ENCODE measurements at places on chromosomes 6 and 20.

DNA sequence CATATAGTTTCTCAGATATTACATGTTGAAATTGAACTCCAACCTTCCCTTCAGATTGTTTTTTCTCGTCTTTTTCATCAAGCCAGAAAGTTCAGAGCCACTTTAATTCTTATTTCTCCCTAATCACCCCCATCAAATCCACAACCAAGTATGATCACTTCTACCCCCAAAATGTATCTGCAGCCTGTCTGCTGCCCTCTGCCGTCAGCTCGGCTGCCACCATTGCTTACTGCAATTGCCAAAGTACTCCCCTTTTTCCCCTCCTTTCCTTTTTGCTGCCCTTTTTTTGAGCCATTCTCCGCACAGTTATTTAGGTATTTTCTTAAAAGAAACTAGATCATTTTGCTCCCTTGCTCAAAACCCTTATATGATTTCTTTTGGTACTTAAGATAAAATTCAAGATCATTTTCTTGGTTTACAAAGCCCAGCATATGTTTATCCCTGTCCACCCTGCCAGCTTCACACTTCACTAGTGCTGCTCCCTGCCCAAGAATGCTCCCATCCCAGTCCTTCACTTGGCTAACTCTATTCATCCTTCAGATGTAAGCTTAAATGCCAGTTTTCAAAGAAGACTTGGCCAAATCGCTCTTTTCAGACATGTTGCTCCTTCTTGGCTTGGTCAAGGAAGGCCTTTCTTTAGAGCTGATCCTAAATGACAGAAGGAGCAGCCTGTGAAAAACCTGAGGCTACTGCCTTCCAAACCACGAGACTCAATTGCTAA lies 63.7 kb downstream of the SH3BGRL2 start:
- no peak for DNase-seq

DNA sequence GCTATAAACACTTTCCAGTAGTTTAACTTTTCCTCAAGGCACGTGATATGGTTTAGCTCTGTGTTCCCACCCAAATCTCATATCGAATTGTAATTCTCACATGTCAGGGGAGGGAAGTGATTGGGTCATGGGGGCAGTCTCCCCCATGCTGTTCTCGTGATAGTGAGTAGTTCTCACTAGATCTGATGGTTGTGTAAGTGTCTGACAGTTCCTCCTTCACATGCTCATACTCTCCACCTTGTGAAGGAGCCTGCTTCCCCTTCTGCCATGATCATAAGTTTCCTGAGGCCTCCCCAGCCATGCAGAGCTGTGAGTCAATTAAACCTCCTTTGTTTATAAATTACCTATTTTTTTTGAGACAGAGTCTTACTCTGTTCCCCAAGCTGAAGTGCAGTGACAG lies 127.9 kb downstream of the DTNBP1 start:
- DNase-seq: no peak

DNA sequence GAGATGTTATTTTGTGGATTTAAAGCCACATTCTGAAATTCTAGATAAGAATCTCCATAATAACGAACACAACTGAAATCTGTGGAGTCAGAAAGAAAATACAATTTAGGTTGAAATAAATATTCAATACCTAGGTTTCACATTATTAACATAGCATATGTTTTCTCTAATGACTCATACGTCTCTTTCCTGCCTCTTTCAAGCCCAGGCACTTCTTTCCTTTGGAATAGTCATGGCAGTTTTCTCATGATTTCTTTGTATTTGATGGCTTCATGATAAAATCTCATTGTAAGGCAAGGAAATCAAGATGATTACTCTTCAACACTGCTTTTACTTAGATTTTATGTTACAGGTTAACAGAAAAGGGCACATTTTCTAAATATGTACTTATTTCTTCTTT lies 803.7 kb downstream of the PHF3 start:
- no peak for DNase-seq

- no peak for DNase-seq
Observed at GRCh38 chr6:132950566-132950965, 136.2 kb downstream of the RPS12 start.

DNA sequence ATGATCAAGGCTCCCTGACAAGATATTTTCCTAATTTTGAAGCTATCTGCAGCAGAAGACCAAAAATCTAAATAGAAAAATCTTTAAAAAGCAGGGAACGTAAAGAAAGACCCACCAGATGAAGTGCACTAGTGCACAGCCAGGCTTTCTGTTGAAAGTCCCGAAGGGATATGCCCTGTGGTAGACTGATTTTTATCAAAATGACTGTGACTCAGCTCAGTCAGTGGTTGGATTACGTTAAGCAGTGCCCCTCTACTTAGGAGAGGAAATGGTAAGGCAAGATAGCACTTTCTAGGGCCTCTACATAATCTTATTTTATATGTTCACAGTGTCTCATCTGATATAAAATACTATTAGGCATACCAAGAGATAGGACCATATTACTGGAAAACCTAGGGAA lies 123.4 kb upstream of the RAB32 start:
- no peak for DNase-seq

DNA sequence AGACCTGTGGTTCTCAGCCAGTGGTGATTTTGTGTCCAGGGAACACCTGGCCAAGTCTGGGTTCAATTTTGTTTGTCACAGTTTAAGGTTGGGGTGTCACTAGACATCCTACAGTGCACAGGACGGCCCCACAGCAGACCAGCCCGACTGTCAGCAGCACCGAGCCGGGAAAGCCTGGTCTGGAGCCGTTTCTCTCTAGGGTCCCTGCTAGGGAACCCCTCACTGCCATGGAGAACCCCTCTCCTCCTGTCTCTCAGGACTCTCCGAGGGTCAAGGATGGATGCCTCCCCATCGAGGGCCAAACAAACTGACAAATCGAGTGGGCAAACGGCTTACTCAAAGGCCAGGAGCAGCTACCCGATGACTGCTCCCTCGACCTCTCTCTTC lies 15.8 kb upstream of the STX16 start:
- no peak for DNase-seq

- DNase-seq: no peak
Observed at GRCh38 chr6:3627501-3627900, 124.0 kb downstream of the PXDC1 start.

DNA sequence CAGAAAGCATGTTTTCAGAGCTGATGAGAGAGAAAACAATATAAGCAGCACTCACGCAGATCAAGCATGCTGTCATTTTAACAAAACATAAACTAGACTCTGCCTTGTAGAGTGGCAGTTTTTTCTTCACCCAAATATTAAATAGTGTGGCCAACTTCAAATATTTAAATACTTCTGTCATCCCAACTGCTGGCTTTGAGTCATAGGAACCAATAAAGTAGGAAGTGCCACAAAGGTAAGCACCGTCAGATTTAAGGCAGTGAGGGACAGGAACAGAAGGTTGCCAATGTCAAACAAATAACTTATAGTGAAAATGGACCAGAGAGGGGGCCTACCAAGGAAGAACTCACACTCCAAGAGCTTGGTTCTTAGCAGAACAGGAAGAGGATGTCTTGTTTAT lies 222.2 kb downstream of the PKHD1 start:
- no peak for DNase-seq

- no peak for DNase-seq
Observed at GRCh38 chr6:16921399-16922110, 160.3 kb upstream of the ATXN1 start.

GRCh38 chr20:62938105-62938888 lies at the start of gene GID8:
Gene GID8 (plus strand): TSS chr20:62938147. CDS start chr20:62941503, 3,356 bp downstream.
- peak; percentile 54 for DNase-seq

GRCh38 chr20:6575912-6576401 lies 191.5 kb upstream of the BMP2 start:
- DNase-seq: no peak

DNA sequence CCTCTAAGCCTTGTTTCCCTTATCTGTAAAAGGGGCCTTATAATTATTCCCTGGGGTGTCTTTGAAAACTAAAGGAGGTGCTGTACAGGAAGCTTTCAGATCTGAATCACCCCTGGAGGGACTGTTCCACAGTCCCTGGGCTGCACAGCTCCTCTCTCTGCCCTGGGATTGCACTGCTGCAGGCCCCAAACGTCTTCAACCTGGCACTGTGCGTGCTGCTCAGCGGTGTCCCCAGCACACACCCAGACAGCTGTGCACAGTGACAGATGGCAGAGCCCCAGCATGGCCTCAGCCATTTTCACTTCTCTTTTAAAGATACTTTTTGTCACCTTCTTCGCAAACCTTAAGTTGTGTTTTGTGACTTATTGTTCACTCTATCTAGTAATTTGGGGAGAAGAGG lies 50.7 kb upstream of the INSM1 start:
- DNase-seq: no peak

DNA sequence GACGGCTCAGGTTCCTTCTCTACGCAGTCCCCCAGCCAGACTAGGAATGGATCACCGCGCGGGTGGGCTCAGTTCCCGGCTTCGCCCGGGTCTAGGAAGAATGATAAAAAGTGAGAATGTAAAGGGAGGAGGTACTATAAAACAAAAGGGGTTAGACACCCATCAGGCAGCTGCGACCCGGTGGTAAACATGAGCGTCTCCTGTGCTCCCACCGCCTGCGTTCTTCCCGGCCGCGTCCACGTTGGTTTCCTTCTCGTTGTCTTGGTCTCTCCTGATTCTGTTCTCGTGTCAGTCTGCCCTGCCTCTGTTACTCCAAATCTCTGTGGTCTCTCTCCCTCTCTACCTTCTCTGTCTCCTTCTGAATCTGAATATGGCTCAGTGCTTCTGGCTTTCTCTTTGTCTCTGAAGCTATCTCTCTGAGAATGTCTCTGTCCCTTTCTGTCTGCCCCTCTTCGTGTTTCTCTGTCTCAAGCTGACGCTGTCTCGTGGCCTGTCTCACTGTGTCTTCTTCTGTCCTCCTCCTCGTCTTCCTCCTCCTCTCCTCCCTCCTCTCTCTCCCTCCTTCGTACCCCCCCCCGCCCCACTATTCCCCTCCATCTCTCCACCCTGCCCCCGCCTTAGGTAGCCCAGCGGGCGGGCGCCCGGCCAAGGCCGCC lies 41.6 kb upstream of the FOXP4 start:
- DNase-seq: no peak

DNA sequence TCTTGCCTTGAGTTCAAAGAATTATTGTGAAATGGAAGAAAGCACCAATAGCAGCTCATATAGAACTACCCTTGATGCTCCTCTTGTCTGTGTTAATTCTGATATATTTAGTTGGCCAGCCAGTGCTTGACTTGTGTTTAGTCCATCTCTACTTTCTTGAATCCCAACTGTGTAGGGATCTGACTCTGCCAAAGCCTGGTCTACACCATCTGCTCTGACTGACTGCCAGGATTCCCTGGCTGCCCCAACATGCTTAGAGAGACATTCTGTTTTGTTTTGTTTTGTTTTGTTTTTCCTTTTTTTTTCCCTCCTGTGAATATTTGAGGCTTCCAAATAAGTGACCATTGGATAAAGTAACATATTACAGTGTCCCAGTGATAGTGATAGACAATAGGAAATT lies 953.7 kb upstream of the MANEA start:
- no peak for DNase-seq

DNA sequence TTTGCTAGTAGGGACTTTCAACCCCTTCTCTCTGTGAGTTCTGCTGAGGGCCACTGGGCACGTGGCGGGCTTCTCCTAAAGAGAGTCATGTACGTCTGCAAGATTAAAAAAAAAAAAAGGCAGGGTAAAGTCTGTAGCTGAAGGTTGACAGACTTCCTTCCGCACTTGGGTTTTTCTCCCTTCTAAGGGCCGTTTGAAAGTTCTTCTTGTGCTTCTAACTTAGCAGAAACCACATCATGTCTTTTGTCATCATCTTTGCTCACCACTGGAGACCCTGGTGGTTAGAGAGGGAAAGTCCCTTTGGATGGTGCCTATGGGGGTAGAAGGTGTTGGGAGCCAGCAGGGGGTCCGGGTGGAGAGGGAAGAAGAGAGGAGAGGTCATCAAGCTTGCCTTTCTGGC lies 31.4 kb downstream of the PRDM1 start:
- DNase-seq: no peak

DNA sequence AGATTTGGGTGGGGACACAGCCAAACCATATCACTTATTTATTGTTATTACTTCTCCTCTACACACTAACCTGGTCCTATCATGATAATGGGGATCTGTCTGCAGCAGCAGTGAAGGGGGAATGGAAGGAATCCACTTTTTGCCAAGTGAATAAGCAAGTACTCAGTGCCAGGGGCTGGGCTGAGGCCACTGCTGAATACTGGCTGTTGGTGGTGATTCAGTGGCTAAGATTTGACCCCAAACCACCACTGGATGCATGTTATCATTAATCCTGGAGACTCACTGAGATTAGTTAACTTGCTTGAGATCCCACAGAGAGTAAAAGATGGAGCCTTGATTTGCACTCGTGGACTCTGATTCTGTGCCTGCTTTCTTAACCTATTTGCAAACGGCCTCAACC lies 127.7 kb downstream of the TSHZ2 start:
- no peak for DNase-seq

- DNase-seq: no peak
Observed at GRCh38 chr6:92840246-92840930, 579.0 kb downstream of the EPHA7 start.

GRCh38 chr6:27782748-27783147 lies 129.4 kb downstream of the OR2B2 start:
- DNase-seq: no peak

DNA sequence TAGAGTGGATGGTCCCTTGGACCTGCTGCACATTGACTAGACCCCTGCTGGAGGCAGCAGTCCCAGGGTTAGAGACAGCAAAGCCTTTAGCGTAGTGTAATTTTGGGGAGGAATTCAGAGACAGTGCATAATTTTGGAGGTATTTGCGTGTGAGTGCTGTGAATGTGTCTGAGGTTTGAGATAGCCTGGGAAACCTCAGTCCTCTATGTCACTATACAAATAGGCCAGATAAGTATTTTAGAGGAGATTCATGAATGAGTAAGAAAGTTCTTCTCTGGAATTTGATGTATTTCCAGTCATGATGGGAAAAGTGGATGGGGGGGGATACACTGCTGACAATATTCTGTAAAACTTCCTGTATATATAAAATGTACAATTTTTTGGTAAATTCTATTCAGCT lies 25.8 kb upstream of the MTRF1L start:
- DNase-seq: no peak

- DNase-seq: no peak
Observed at GRCh38 chr6:65631711-65632110, 75.3 kb downstream of the EYS start.

DNA sequence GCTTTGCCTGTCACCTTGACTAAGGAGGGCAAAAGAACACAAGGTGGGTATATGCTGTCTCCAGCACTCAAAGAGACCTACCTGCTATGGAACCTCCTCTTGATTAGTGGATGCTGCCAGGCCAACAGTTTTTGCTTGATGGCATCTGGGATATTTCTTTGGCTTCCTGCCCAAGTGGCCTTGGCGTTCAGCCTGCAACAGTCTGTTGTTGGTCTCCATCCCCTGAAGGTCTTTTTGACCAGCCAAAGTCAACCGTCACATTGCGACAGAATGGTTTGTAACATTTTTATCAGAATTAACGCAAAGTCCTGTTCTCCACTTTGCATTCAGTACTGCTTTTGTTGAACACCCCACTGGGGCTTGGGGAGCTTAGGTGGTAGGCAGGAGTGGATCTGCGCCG lies 37.1 kb downstream of the SERPINB1 start:
- no peak for DNase-seq

- no peak for DNase-seq
Observed at GRCh38 chr20:62602550-62602949, 39.8 kb upstream of the SLCO4A1 start.

GRCh38 chr6:122610690-122611455 lies 668 bp downstream of the PKIB start:
- peak; percentile 17 for DNase-seq

GRCh38 chr6:15776458-15776980 lies 113.7 kb upstream of the DTNBP1 start:
- no peak for DNase-seq

All from GM12892 (cell line).